AG10803 (cell line): ENCODE measurements at places on chromosomes 6 and 20.

- DNase-seq = peak; percentile 18
Measured at GRCh38 chr20:57391439-57392301, 474 bp downstream of the RBM38 start.

GRCh38 chr6:147216915-147217314 is 12.7 kb downstream of the STXBP5 start:
- DNase-seq = no peak

DNA sequence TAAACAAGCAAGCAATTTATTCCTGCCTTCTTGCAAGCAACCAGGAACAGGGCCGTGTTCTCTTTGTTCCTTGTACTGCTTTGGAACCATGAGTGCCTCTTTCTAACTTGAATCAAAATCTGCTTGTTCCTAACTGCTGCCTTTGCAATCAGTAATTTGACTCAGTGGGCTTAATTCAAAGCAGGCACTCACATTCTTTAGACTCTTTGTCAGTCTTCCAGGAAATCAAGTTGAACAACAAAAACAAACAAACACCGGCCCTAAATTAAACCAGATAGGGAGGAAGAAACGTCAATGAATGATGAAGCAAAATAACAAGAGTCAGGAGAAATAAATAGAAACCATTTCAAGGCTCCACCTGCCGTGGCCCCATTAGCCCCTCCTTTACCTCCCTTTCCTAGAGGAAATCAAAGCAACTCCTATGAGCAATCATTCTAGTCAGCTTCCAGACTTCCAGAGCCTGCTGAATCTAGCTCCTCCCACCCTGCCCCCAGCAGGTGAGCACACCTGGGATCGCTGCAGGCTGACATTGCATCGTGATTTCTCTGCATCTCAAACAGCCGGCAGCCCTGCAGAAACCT is 582.2 kb upstream of the FLRT3 start:
- DNase-seq = peak; percentile 32

- no peak for DNase-seq
Measured at GRCh38 chr6:40930045-40930444, 109.0 kb downstream of the UNC5CL start.

DNA sequence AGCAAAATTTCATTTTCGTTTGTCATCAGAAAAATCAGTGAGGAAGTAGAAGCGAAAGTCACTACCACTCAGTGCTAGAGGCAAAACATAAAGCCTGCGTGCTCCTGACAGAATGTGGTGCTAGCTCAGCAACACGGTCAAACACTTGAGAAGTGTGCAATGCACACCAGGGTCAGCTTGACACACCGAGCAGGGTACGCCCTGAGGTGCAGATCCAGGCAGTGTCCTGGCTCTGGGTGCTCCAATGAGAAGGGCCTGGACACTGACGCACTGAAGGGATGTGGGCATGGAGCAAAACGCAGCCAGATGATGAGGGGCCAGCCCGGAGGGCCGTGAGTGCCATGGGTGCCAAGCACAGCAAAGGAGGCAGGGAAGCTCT is 5.9 kb downstream of the RNASET2 start:
- DNase-seq = no peak

GRCh38 chr20:45305262-45305661 is 1.4 kb upstream of the RBPJL start:
- no peak for DNase-seq

GRCh38 chr6:135527116-135527959 is 29.8 kb upstream of the AHI1 start:
- no peak for DNase-seq

DNA sequence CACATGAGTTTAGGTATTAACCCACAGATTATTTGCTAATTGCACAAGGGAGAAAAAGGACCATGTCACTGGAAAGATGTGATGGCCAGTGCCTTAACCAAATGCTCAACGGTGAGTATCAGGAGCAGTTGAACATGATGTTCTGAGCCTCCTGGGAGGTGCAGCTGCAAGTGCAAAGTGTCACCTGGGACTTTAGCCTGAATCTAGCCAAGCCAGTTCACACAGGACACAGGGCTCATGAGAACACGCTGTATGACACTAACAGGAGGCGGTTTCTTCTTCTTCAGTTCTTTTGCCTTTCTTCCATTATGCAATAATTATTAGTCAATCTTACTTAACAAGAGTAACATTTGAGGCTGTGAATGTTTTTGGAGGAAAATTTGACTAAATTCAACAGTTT is 225.3 kb downstream of the THBS2 start:
- DNase-seq = no peak

DNA sequence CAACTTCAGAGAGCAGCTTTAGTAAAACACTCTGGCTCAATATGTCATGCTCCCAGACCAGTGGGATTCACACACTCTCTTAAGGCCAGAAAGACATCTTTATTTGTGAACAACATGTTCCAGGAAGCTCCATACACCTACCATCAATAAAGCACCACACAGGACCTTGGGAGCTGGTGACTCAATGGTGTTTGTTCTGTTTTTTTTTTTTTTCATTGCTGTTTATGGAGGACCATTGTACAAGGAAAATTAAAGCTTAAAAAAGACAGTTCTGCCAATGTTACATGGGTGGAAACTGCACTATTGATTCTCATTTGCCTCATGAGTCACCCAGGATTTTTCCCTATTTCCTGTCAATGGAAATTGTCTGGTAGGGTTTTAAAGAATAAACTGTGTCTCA is 36.3 kb upstream of the TENT5A start:
- DNase-seq = no peak

GRCh38 chr6:23140871-23141270 is 571.5 kb downstream of the HDGFL1 start:
- no peak for DNase-seq

DNA sequence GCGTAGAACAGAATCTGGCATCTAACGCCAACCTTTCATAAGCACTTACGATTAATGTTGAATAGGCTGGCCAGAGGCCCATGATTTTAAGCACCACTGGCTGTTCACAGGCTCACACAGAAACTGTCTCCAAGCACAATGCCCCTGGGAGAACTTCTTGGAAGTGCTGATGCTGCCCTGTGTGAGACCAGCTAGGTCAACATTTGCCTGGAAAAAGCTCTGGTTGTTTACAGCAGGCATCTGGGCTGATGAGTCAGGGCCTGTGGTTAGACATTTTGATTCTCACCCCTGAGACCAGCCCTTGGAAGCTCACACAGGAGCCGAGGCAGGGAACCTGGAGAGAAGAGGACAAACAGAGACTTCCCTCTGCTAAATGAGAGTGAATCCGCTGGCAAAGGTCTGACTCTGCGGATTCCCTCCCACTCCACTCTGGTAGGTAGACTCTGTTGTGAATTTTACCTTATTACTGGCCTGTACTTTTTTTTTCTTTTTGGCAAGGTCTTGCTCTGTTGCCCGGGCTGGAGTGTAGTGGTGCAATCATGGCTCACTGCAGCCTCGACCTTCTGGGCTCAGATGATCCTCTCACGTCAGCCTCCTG is 6.8 kb upstream of the SULF2 start:
- DNase-seq = peak; percentile 97

DNA sequence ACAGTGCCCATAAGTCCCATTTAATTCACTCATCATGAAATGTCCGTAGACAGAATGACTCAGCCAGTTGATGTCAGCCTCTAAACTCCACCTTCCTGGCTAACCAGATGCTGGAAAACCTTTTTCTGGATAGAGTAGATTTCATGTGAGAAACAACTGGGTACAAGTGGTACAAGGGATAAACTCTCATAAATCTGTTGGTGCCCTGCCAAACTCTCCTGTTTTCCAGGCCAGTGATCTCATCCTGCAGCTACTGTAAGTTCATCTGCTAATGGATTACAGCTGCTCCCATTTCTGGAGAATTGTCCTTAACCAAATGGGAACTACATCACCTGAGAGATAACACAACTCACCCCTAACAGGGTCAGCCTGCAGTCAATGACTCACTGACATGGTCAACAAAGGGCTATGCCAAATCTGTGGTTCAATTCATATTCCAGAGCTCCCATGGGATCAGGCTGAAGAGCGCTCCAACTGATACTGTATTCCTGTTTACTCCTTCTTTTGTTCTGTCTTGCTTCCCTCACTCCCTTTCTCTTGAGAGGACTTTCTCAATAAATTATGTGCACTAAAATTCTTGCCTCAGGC is 210.1 kb upstream of the HDDC2 start:
- peak; percentile 6 for DNase-seq

- DNase-seq = no peak
Measured at GRCh38 chr20:11111191-11111590, 437.4 kb upstream of the JAG1 start.

- no peak for DNase-seq
Measured at GRCh38 chr6:43490523-43490939, 13.2 kb downstream of the TJAP1 start.

GRCh38 chr20:63864545-63864977 is 509 bp upstream of the TPD52L2 start:
- no peak for DNase-seq
